ENCODE measurements at places on chromosomes 6 and 20.

DNA sequence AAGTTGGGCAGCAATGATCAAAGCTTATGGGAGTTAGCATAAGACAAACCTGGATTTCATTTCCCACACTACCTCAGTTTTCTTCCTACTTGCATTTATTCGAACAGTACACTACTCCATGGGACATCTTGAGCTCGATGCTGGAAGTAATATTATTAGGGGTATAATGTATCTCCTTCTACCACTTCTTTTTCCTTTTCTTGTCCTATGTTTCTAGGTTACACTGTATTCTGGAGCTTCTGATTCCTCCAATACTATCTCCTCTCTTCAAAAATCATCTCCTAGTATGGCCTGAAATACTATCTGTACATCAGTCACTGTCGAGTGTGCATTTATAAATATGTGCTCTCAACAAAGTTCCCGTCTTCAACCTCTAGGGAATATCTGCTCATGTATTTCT, 124.4 kb downstream of the MAP7 start:
- DNase-seq: no peak

DNA sequence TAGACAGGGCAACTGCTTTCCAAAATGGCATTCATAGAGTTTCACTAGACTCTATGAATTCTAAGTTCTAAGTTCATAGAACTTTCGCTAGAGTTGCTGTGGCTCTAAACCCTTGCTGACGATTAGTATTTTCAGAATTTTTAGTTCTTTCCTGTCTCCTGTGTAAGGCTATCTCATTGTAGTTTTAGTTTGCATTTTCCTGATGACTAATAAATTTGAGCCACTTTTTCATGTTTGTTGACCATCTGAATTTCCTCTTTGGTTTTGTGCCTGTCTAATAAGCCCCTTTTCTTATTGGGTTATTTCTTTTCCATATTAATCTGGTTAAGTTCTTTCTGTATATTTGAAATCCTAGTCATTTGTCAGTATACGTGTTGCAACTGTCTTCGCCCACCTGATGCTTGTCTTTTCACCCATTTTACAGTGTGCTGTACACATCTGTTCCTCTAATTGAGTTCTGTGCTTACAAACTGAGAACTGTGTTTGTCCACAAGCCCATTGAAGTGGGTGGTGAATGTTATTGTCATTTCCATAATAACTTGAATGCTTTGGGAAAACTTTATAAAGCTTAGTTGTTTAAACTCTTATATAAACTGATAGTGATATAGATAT, 177.7 kb upstream of the CDYL start:
- DNase-seq: no peak

DNA sequence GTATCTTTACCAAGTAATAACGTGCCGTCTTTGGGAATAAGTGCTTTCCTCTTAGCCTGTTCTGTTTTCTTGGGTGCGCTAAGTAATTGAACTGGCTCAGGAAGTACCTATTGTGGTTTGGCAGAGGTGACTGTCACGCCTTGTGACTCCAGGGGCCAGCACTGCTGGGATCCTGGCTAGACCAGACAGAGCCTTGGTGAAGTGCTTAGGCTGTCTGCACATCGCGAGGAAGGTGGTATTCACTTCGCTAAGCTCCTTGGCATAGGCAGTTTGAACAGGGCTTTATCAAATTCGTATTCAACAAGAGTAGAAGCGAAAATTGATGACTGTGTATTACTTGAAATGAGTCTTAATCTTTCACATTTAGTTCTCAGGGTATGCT, 17.6 kb downstream of the PRDM1 start:
- no peak for DNase-seq

GRCh38 chr6:27183060-27183832, 64.3 kb upstream of the PRSS16 start:
- no peak for DNase-seq

Data from stimulated activated CD8-positive, alpha-beta memory T cell treated with anti-CD3 and anti-CD28 coated beads, Interleukin-4, amount 100 ng/mL, for 1 hour (primary cell).